ENCODE measurements at places on chromosomes 7 and 10. TPM values are rescaled to one million over a fixed set of nuclear protein-coding genes. Genes with fewer than 3 reads are reported as not detected.

INA gene
- 0.35 TPM for total RNA-seq

SLC16A9 gene
- 1.5 TPM for total RNA-seq

ZNF33A gene
- 33.8 TPM for total RNA-seq

UCN3 gene
- total RNA-seq: not detected

TBX20 gene
- total RNA-seq: not detected

DNA sequence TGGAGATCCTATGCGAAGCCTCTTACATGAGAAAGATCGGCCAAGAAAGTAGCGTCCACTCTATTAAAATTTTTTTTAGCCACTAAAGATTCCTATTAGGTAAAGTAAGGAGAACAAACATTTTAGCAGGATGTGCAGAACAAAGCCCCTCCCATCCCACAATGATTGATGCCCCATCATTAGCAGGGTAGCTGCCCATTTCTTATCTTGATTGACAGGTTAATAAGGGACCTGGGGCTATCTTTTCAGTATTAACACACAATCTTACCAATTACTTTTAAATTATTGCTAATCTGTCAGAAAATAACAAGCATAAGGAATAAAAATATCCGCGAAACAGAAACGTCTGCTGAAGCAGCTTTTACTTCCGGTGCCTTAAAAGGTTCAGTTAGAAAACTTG is 5.1 kb downstream of the FZD8 start:
- DNase-seq: no peak

- DNase-seq: peak; percentile 33
Measured at GRCh38 chr10:3873728-3874461, 88.9 kb upstream of the KLF6 start.

DNA sequence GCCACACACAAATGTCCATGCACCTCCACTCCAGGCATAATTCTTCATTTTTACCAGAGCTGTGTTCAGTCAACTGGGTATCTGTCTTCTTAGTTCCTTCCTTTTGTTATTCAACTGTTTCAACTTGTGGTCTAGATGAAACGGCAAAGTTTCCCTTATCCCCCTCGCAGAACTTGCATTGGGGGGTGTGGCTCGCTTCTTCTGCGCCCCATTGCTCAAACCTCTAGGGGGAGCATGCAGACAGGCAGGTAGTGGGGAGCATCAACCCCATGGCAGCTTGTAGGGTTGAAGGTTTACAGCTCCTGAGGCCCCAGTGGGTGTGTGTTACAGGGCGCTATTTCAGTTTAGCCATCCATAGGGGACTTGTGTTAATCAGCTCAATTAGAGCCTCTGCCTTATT is 38.3 kb upstream of the COBL start:
- DNase-seq: no peak

DNA sequence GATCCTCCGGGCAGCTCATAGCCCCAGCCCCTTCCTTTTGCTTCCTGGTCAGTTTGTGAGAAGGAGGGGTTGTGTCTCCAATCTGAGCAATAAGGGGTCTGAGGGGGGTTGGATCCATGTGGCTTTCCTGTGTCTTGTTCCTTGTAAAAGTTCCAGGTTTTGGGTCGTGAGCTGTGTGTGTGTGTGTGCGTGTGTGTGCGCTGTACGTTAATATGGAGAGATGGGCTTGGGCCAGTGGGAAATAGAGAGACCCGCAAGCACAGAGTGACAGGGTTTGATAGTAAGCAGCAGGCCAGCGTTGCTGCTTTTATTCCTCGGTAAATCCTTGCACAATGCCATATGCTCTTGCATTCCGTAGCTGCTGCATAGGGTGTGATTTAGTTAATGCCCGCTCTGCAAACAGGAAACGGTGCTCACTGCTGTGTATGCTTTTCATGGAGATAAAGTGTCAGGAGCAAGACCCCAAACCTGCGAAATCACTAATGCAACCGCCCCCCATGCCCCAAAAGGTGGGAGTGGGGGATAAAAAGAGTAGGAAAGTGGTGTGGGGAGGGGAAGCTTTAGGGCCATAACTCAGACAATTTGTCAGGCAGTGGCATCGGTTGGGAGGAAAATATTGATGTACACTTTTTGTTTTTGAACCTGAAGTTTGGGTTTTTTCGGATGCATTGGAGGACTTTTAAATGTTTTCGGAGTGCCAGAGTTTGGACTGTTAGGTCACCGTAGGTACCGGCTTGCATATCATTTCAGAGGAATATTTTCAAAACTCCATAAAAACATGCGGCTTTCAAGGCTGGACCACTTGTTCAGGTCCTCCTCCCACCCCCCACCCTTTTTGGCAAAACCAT is 108.7 kb downstream of the TCF7L2 start:
- no peak for DNase-seq

DNA sequence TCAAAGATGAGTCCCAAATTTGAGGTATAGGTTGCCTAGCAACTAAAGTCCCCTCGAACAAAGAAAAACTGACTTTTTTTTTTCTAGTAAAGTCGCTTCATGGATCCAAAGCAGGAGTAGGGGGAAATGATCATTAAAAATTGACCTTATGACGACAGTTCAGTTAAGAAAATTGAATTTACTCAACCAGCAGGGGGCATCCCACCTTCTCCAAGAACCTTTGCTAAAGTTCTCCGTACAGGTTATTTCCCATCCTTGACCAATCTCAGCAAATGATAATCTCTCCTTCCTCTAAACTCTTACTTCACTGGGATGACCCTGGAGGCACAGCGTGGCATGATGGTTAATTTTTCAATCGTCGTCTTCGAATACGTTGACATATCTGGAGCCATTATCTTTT is 228.3 kb downstream of the CALN1 start:
- no peak for DNase-seq

GRCh38 chr7:137585591-137585990 is 242.1 kb upstream of the PTN start:
- no peak for DNase-seq

DNA sequence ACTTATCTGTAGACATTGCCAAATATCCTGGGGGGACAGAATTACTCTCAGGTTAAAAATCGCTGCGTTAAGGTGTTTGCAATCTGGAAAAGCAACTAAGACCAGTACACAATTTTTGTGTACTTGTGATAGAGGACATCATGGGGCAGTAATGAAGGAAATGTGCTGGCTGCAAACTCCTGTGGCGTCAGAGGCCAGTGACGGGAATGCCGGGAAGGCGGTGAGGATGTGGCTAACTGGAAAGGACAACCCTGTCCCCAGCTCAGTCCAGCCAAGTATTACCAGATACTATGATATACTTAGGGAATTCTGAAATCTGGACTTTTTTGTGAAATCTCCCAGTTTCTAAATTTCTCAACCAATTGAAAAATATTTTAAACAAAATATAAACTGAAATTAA is 103.1 kb upstream of the NANOS1 start:
- DNase-seq: no peak

DNA sequence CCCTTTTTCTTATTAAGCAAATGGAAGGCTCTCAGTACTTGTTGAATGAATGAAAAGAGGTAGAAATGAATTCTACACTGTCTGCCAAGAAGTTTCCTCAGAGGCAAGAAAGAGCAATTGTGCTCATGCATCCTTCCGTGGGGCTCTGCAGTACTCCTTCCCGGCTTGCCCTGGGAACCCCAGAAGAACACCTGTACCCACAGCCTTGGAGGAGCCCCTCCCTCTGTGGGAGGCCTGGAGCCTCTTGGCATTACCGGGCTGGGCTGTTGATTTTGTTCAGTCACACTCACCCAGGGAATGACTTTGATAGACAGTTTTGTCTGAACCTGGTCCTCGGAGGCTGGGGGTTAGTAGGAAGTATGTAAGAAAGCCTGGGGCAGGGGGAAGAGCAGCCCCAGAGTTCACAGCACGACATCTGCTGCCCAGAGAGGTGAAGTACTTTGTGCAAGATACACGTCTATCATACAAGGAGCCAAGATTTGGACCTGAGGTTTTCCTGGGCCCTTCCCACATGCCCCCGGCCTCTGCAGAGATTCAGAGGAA is 134.8 kb upstream of the GDF10 start:
- DNase-seq: no peak

DNA sequence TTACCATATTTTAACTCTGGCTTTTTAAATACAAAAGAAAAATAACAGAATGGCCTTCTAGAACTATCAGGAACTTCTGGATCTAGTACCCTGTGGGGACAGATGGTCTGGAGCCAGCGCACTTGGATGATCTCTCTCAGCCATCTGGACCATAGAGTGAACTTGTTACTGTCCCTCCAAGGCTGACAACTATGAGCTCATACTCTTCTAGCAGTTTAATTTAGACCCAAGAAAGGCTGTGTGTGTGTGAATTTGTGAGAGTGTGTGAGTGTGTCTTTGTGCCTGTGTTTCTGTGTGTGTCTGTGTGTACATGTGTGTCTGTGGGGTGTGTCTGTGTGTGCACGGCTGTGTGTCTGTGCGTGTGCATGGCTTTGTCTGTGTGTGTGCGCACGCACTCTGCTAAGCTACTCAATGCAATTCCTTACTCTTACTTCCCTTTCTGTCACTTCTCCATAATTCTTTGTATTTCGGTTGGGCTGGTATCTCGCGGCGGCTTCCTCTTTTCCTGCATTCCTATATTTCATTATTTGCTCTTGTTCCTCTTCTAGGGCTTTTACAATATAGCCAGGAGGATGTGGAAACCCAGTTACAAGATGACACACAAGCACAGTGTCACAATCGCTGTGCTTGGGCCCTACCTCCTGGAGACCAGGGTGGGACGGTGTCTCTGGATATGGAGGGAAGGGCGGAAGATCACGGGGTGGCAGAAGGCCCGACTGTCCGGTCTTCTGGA is 51.9 kb downstream of the IKZF1 start:
- no peak for DNase-seq

DNA sequence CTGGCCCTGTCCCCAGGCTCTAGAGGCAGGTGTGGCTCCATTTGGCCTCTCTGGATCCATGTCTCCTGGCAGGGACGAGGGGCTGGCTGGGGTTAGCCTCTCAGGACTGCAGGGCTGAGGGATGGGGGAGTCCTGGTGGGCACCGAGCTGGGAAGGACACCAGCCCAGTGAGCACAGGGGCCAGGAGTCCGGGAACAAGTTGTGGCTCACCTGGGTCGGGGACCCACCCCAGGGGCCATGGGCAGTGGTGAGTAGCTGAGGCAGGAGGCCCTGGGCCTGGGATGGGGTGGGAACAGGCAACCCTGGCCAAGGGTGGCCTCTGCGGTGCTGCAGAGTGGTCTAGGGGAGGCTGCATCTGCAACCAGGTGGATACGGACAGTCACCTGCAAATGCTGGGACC is 24.1 kb downstream of the ANTXRL start:
- DNase-seq: peak; percentile 29

GRCh38 chr10:30722956-30723620 is 93.5 kb upstream of the LYZL2 start:
- DNase-seq: no peak

GRCh38 chr7:92850516-92850915 is 14.1 kb upstream of the CDK6 start:
- DNase-seq: no peak

DNA sequence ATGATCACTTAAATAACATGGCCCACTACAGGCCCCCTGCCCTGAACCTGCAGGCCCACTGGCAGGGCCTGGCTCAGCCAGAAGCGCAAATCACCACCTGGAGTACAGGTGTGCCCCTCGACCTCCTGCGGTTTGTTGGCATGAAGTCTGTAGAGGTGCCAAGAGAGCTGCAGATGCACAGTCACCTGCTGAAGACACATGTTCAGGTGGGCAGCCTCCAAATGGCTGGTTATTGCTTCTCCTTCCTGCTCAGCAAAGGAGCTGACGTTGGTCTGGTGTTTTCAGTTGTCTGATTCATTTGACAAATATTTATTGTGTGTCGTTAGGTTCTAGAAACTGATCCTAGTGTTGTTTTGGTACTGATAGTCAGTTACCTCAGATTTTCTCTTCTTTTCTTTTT is 29.0 kb downstream of the DHTKD1 start:
- no peak for DNase-seq

GRCh38 chr7:3028071-3028757 is 15.5 kb downstream of the CARD11 start:
- peak; percentile 52 for DNase-seq

- DNase-seq: no peak
Measured at GRCh38 chr7:30804078-30804661, 33.0 kb downstream of the MINDY4 start.

DNA sequence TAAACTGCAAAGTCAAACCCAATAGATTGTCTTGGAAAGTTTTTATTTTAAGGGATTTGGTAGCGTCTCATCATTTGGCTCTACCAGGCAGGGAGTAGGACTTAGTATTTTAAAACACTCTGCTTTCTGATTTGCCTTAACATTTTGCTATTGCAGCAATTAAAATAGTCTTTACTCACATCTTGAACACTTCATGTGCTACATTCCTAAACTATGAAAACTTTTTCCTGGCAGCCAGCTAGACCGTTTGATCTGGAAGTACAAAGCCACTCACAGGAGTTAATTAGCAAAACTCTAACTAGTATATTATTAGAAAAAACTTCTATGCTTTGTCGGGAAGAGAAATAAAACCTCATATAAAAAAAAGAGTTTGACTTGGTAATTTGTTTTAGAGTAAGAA is 111.4 kb downstream of the TFPI2 start:
- no peak for DNase-seq

DNA sequence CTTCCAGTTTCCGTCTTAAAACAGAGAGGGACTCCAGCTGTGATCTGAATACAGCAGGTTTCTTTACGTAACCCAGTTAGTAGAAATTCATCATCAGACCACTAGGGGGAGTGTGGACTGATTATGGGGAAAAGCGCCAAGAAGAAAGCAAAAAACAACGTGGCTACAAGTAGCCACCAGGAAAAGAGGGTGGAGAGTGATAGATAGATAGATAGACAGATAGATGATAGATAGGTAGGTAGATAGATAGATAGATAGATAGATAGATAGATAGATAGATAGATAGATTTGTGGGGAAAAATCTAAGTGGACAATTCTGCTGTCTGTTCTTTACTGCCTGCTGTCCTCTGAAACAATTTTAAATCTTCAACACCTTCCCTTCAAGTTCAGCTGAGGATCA is 12.7 kb upstream of the AKR1B10 start:
- no peak for DNase-seq

DNA sequence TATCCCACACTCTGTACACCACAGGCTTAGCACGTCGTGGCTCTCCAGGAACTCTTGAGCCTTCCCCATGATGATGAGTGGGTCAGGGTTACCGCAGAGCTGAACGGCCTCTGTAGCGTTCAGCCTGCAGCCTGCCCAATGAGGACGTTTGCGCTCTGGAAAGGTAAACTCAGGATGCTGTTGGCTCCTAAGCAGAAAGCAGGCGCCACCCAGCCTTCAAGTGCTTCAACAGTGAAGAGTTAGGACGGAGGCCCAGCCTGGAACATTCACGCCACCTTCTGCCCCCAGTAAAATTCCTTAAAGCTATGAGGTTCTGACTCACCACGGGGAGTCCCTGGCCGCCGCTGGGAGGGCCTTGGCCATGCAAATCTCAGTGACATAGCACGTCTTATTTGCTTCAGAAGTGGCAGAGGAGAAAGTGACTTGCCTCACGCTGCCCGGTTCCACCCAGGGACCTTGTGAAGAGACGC is 161.5 kb upstream of the SH2B2 start:
- no peak for DNase-seq

- DNase-seq: no peak
Measured at GRCh38 chr10:3220853-3221252, 48.3 kb upstream of the PITRM1 start.

Measured in Peyer's patch (tissue), 4 donors.